Skin of body (tissue), 3 donors: ENCODE measurements at places on chromosomes 1 and 21. TPM values are rescaled to one million over a fixed set of nuclear protein-coding genes. Genes with fewer than 3 reads are reported as not detected.

The TCEA3 gene
- 66.2 TPM for total RNA-seq

The PRAMEF7 gene
- not detected for total RNA-seq

The KLHL20 gene
- total RNA-seq: 31.1 TPM

The MAP7D1 gene
- 49.6 TPM for total RNA-seq

The OR2L8 gene
- not detected for total RNA-seq

The KIF2C gene
- 10.1 TPM for total RNA-seq

The KCNJ6 gene
- 0.20 TPM for total RNA-seq

The SPRR2G gene
- total RNA-seq: 13.6 TPM

The CELF3 gene
- 0.49 TPM for total RNA-seq

The KRTAP12-2 gene
- total RNA-seq: 1.5 TPM

The SMG7 gene
- total RNA-seq: 22.4 TPM

The IPP gene
- total RNA-seq: 14.4 TPM

The RIPPLY3 gene
- total RNA-seq: 0.20 TPM

- DNase-seq: no peak
Observed at GRCh38 chr1:173057984-173058383, 7.2 kb upstream of the TNFSF18 start.

- DNase-seq: no peak
Observed at GRCh38 chr1:24864370-24864777, 65.7 kb downstream of the RUNX3 start.

DNA sequence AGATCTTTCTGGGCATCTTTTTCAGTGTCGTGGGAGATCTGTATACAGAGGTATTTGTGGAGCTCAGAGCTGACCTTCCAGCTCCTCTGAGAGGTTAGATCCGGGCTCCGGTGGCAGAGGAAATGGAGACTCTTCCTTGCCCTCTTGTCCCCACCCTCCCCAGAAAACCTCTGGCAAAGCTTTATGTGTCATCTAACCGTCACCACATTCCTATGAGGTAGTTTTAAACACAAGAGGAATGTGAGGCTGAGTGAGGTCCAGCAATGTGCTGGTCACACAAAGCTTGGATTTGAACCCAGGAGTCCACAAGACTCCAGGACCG, 1.2 kb downstream of the CD160 start:
- no peak for DNase-seq

- no peak for DNase-seq
Observed at GRCh38 chr1:60672449-60672848, 409.9 kb upstream of the NFIA start.

GRCh38 chr1:8167936-8168335, 141.8 kb upstream of the ERRFI1 start:
- no peak for DNase-seq

- DNase-seq: no peak
Observed at GRCh38 chr1:246907472-246907871, 24.3 kb downstream of the AHCTF1 start.

DNA sequence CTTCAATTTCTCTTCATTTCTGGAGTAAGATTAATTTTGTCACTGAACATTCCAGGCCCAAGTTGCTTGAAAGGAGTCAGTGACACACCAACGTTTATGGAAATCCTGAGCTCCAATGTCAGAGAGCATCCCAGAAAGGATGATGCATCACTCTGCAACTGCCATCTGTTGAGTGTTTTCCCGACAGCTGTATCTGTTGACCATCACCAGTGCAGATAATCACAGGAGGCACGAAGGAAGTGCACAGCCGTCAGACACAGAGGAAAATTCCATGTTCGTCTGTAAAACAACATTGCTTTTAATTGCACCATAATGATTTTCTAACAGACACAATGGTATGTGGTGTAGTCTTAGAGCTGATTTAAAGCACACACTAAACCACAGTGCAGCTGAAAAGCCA, 376.7 kb upstream of the ADGRL2 start:
- peak; percentile 2 for DNase-seq

DNA sequence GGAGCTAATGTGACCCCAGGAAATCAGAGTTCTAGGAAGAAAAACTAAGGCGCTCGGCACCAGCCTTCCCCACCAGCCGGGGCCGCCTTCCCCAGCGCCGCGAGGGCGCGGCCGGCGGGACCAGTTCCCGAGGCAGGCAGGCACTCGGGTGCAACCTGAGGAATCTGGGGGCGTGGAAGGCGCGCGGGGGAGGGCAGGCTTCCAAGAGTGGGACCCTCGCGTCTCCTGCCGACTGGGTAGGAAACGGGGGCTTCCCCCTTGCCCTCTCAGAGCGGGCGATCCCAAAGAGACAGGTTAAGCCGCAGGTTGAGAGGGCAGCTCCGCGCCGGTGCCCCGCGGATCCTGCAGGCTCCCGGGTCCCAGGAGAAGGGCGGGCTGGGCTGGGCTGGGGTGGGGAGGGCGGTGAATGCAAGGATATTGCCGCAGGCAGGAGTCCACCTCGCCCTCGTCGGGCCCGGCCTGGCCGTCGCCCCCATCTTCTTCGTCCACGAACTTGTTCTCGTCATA, 431 bp downstream of the ARPC5 start:
- no peak for DNase-seq

DNA sequence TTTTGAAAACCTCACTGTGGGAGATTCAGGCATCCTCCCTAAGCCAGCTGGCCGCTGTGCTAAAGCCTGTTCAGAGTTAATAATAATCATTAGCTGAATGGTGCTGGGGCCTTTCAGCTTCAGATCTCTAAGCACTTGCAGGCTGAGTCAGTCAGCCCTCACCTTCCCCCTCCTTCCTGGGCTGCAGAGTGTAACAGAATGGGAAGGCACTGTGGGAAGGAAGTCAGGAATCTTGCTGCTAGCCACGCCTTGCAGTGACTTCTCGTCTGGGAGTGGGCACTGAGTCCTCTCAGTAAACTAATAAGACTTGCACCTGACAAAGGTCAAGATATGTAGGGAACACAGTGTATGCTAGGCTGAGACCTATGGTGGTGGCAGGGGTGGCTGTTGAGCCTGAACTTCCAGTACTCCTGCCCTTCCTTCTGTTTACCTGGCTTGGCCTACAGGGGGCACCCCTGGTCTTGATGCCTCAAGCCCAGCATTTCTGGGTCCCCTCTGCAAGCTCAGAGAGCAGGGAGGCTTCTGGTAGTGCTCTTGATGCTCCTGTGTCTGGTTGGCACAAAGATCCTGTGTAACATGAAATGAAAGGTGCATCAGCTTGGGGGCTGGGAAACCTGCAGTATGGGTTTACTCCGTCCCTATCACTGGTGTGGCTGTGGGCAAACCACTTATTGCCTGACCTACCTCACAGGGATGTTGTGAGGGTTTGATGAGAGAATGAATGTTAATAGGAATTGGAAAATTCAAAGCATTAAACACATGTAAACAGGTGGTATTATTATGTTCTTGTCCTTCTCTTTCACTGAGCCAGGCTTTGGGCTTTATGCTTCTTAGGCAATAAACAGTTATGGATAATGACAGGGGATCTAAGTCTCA, 6.0 kb downstream of the CYB561D1 start:
- no peak for DNase-seq

DNA sequence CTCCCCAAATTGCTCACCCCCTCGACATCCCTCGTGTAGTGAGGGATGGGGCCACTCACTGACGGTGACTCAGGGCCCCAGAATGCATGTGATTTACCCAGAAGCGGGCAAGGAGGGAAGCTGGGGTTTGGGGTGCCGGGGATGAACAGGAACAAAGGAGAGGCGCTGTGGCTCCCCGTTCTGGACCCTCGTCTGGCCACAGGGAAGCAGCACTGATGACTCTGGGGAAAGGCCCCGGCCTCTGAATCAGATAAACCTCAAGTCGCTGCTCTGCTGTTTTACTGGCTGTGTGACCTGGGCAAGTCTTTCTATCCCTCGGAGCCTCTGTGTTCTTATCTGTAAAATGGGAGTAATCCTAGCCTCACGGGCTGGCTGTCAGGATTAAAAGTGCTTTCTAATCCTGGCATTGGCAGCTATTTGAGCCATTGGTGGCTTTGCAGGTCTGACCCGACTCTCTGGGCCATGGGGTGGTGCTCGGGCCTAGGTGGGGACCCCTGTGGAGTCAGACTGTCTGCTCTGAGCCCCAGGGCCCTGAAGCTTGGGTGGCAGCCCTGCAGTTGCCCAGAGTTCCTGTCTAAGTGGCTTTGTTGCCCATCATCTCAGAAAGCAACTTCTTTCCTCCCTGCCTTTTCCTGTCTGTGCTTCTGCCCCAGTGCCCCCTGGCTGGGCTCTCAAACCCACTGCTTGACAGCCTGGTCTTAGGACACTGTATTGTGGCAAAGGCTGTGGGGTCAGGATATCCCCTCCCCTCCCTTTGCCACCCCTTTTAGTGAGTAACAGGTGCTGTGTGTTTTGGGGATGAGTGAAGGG, 5.5 kb downstream of the TNFRSF1B start:
- DNase-seq: no peak

- no peak for DNase-seq
Observed at GRCh38 chr1:15764269-15764764, 5.7 kb downstream of the FBLIM1 start.

DNA sequence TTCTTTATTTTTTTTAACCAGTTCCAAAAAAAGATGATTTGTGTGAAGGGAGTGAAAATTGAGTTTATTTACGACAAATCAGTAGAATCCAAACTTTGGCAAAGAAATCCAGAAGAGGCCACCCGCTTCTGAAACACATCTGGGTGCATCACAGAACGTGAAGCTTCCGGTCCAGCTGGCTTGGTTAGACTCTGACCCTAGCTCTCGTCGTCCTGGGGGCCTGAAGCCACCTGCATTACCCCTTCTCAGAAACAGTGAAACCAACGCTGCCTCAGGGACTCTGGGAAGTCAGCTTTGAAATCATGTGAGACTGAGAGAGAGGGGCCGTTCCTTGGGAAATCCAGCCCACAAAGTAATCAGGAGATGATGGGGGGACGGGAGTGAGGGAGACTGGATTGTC, 21.8 kb downstream of the AJAP1 start:
- DNase-seq: no peak

GRCh38 chr21:42157606-42158310, 61.2 kb upstream of the ABCG1 start:
- no peak for DNase-seq

DNA sequence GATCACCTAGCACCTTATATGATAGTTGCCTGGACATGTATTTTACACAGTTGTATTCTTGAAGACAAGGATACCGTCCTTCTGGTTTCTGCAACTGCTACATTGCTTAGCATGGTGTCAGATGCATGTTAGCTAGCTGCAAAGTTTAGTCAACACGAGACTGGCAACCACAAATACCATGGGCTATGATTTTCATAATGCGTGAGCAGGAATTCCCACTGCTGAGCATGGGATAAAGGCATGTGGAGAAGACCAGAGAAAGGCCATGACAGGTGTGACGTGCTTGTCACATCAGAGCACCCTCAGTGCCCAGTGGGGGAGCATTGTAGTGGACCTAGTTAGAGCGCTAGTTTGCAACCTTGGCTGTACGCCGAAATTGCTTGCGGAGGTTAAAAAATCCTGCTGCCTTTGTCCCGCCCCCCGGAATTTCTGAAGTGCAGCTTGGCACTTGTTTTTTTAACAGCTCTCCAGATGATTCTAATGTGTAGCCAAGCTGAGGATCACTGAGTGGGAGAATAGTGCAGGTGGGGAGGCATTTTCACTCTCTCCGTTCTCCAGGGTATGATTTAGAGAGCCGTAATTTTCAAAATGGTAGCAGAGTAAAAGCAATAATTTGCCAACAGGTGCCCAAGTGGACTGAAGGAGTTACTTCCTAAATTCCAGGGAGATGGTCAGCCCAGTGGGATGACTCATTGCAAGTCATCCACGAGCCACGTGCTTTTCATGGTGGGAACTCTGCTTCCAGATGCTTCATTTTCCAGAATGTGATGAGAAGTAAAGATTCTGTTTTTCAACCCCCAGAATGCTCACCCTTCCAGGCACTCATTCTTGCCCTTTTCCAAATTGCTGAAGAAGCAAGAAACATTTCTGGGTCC, 81.0 kb downstream of the CNIH3 start:
- no peak for DNase-seq

GRCh38 chr1:170619241-170620028, 44.5 kb upstream of the PRRX1 start:
- peak; percentile 42 for DNase-seq

- no peak for DNase-seq
Observed at GRCh38 chr1:18721041-18721440, 90.4 kb downstream of the PAX7 start.

DNA sequence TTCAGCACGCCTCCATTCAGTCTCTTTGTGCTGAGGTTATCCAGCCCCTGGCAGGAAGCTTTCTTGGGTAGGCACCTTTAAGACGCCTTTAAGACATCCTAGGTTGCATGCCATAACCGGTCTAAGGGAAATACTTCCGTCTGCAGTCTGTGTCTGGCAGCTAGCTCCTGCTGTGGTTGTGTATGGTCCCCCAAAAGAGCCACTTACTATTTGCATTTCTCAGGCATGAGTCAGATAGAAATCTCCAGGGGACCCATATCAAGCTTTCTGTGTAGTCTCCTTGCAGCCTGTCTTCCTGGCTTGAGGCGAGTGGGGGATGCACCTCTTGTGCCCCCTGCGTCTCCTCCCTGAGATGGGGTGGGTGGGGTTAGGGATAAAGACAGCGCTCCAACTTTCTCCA, 10.0 kb upstream of the RYR2 start:
- no peak for DNase-seq

GRCh38 chr1:36836196-36836883, 198.0 kb downstream of the GRIK3 start:
- DNase-seq: no peak

DNA sequence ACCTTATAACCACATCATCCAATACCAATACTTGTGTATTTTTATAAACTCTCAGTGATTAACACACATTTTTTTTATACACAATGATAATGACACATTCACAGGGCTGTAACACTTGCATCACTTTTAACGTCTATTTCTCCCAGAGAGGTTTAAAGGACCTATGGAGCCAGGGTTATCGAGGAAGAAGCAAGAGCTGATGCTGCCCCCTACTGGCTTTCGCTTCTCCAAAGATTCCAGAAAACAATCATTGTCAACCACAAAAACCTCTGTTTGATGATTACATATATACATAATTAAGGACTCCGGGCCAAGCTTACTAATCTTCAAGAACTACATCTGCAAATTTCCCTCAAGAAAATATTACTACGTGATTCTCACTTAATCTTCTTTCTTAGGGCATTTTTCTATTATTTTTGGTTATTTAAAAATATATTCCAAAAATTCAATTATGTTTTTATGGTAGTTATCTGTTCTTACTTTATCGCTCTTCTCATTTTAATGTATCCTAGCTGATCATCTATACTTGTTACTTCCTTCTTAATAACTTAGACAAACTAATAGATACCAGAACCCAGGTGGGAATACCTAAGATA, 214.5 kb downstream of the VAV3 start:
- peak; percentile 32 for DNase-seq

DNA sequence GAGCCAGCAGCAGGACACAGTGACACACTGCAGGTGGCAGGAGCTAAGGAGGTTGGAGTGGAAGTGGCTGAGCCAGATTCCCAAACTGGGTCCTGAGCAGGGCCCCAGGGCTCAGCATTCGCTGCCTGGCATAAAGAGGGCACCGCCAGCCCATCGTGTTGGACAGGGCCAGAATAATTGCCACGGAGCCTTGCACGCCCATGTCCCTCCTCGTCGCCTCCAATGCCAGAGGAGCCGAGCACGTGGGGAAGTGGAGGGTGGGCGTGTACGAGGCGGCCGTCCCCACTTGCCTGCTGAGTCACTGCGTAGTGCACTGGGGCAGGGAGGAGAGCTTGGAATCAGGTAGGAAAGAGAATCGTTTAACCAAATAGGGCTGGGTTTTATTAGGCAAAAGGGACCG, 26.1 kb upstream of the LRRC47 start:
- no peak for DNase-seq

GRCh38 chr1:211734791-211735190, 59.4 kb upstream of the NEK2 start:
- DNase-seq: no peak

- no peak for DNase-seq
Observed at GRCh38 chr1:234474375-234474774, 4.6 kb downstream of the TARBP1 start.
